ENCODE measurements at places on chromosomes 3 and 15.

DNA sequence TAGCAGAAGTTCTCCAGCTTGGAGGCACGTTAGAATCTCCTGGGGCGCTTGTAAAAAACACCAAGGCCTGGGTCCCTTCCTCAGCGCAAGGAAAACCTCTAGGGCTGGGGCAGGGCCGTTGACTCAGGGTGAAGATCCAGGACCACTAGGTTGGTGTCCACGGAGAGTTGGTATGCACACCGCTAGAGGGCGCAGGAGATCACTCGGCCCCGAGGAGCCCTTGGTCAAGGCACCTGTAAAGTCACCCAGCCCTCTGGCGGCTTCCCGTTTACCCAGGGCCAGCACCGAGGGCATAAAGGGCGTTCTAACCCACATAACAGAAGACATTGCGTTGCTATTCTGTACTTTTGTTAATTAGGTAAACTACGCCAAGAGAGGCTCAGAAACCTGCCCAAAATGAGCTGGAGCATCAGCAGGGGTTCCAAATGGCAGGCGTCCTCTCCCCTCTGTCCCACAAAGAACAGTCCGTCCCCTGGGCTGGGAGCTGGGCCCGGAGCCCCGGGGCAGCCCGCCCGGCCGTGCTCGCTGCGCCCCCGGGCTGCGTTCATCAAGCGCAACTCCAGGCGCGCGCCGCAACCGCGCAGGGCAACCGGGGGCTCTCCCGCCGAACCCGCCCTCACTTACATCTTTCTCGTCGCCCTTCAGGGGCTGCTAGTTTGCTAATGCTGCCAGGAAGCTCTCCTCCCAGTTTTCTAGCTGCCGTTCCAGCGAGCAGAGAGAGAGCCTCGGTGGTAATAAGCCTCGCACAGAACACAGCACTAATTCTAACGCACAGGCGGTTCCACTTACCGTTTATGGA, 332.1 kb downstream of the ARRDC4 start:
- peak; percentile 5 for DNase-seq

GRCh38 chr3:18751514-18751913, 326.4 kb upstream of the SATB1 start:
- DNase-seq, result no peak

DNA sequence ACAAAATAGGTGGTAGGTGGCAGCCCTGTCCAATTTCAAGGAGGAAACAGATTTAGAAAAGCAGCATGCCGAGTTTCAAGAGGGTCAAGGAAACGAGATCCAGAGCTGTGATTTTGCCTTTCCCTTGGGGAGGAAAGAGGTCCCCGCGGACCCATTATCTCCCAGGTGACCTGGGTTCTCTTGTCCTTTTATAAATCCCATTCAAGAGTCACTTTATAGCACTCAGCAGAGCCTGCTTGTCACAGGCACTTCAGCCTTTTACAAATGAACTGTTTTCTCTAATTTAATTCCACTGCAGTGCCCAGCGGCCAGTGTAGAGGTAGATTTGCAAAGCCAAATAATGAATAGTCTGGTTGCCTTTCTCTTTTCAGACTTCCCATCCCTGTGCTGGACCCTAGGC, 99.9 kb downstream of the CD47 start:
- no peak for DNase-seq

DNA sequence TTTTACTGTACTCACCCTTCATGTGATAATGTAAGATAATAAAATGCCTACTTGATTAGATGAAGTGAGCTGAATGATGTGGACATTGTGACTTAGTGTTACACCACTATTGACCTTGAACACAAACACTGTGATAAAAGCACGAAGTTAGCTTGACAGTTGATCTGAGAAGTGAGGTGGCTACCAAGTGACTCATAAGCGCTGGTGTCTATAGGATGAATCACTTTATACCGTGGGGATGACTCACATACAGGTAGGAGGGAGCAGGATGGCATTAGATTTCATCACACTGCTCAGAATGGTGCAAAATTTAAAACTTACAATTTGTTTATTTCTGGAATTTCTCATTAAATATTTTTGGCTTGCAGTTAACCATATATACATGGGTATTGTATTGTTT, 174.7 kb upstream of the CNTN3 start:
- DNase-seq, result peak; percentile 71

- DNase-seq, result peak; percentile 66
Observed at GRCh38 chr3:149454746-149455145, 19.8 kb upstream of the TM4SF4 start.

- DNase-seq, result no peak
Observed at GRCh38 chr3:184419171-184419570, 39.3 kb downstream of the CHRD start.
